Dermis microvascular lymphatic vessel endothelial cell (primary cell): ENCODE measurements at places on chromosomes 3 and 15. TPM values are rescaled to one million over a fixed set of nuclear protein-coding genes. Genes with fewer than 3 reads are reported as not detected.

GRCh38 chr15:101807345-101807945, 4.1 kb downstream of the OR4F6 start:
- no peak for DNase-seq

DNA sequence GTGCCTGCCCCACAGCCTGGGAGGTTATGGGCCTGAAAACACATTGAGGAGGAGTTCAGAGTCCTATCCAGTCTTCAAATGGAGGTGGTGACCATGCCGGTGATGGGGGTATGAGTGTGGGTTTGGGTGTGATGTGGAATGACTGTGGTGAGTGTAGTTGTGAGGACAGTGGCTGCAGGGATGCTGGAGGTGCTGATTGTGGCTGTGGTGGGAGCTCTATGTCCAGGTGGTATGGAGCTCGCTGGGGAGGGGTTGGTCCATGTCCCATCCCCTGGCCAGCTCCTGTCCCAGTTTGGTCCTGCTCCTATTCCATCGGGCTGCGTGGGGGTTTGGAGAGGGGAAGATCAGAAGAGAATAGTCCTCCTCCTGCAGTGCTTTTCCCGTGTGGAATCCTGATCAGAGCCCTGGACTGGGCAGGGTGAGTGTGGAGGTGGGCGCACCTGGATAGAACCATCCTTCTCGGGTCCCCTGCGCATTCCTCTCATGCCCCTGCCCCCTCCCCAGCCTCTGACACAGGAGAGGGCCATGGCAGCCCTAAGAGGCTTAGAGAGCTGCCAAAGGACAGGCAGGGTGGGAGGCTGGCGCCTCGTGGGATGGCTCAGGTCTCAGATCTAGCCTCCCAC, 23.0 kb upstream of the GOLGA6C start:
- DNase-seq, result no peak

GRCh38 chr3:189727158-189727557, 96.0 kb downstream of the TP63 start:
- DNase-seq, result no peak

DNA sequence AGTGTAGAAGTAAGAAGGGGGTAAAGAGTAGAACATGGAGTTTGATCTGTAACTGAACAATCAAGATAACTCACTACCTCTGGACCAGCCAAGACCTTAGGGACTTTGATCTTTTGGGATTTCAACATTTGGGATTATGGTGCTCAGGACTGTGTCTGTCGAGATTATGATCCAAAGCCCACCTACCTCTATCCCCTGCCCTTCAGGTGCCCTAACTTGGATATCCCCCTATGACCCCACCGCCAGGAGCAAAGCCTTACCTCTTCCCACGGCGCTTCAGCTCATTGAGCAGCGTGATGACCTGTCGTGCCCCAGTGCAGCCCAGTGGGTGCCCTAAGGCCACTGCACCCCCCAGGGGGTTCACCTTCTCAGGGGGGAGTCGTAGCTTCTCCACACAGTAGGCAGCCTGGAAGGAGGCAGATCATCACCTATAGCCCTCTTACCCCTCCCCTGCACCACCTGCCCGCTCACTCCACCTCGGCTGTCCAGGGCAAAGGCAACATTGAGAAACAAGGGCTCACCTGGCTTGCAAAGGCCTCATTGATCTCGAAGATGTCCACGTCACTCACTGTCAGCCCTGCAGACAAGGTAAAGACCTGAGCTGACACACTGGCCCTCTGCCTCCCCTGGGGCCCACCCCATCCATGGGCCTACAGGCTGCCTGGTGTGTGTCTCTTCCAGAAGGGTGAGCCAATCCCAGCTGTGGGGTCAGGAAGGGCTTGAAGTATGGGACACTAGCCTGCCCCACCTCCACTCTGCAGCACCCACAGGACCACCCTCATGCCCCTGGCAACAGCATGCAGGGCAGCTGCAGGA, 11.4 kb downstream of the ACAA1 start:
- DNase-seq, result no peak

Gene GP9
- not detected in 2 replicates for total RNA-seq

DNA sequence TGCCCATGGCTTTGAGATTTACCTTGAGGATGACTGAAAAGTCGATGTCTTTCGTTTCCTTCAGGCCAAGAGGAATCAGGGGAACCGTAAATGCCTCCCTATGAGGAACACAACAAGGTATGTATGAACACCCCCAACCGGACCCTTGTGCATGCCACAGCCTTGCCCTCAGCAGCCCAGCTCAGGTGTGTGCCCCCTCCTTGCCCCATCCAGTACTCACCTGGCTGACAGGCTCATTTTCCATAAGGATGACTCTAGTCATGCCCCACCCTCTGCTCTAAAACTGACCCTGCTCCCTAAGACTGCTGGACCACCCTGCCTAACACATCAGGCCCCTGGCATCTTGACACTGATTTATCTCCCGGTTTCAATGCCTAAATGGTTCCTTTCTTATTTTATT, 270.0 kb downstream of the GOLGA6L6 start:
- no peak for DNase-seq

- DNase-seq, result no peak
These were observed 16.1 kb downstream of the PDCD10 start for GRCh38 chr3:167718582-167718981.

- DNase-seq, result no peak
These were observed 13.7 kb downstream of the NTRK3 start for GRCh38 chr15:88242586-88243555.

- DNase-seq, result peak; percentile 85
These were observed 1.6 kb downstream of the RFTN1 start for GRCh38 chr3:16511681-16512434.

GRCh38 chr3:62795978-62796657, 79.1 kb downstream of the CADPS start:
- no peak for DNase-seq

GRCh38 chr3:186988806-186989205, 58.5 kb downstream of the ST6GAL1 start:
- DNase-seq, result no peak

DNA sequence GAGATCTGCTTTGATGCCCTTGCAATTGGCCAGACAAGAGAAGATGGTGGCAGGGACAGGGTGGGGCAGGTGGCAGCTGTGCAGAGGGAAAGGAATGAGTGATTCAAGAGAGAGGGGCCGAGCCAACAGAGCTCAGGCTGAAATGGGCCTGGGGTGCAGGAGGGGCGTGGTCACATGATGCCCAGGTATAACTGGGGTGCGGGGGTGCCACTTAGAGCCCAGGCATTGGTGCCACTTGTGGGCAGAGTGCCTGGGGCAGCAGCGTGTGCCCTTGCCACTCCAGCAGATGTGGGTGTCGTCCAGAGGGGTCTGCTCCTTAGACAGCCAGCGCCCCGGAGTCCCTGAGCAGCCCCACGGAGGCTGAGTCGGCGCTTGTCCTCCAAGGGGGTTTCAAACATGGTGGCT, 88.7 kb downstream of the PLXNA1 start:
- no peak for DNase-seq

Gene RMDN3
- total RNA-seq, result 15.7 and 19.6 TPM in 2 replicates

GRCh38 chr15:91790836-91791235, 62.7 kb upstream of the SLCO3A1 start:
- DNase-seq, result no peak

Gene CHRM5
- total RNA-seq, result under 0.01 and 0.13 TPM in 2 replicates

DNA sequence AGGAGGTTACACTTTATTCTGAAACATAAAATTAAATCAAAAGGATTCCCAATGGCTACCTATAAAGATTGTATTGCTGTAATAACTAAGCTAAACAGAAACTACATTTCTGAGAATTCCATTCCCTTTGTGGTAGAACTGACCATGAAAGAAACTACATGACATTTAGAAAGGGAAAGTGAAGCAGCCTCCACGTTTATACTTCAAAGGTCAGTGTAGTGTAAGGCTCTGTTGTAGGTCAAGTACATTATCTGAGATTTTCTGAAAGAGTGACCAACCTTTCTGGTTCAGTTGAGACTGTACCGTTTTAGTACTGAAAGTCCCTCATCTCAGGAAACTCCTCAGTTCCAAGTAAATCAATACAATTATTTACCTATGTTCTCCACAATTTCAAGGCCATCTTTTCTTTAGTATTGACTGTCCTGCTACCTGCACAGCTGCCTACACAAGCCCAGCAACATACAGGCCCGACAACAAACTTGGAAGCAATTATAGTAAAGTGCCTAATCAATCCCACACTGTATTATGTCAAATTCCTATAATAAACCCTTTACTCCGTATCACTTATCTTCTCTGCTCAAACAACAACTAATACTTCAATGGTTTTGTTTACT, 343.0 kb downstream of the PLOD2 start:
- DNase-seq, result no peak

GRCh38 chr3:50442945-50443579, 60.4 kb downstream of the CACNA2D2 start:
- DNase-seq, result no peak

Gene CASR
- not detected in 2 replicates for total RNA-seq

Gene ACSBG1
- not detected in 2 replicates for total RNA-seq

Gene CIDEC
- not detected in 2 replicates for total RNA-seq

Gene SLC51A
- total RNA-seq, result not detected in 2 replicates

GRCh38 chr3:56787784-56788256, 13.9 kb downstream of the ARHGEF3 start:
- no peak for DNase-seq

Gene AMOTL2
- total RNA-seq, result 41.6 and 62.2 TPM in 2 replicates

Gene CFAP20DC
- total RNA-seq, result 0.77 and 0.89 TPM in 2 replicates

GRCh38 chr3:18189282-18190050, 235.7 kb downstream of the SATB1 start:
- no peak for DNase-seq

- no peak for DNase-seq
These were observed 317.5 kb downstream of the GBE1 start for GRCh38 chr3:81443958-81444357.

Gene PLSCR2
- total RNA-seq, result 0.13 TPM in 1 of 2 replicates, not detected in the other
